Spinal cord (tissue), 10 donors: ENCODE measurements at places on chromosomes 12 and 14.
A peak's percentile ranks its signal among the peaks of the same experiment; 100 is the strongest.

DNA sequence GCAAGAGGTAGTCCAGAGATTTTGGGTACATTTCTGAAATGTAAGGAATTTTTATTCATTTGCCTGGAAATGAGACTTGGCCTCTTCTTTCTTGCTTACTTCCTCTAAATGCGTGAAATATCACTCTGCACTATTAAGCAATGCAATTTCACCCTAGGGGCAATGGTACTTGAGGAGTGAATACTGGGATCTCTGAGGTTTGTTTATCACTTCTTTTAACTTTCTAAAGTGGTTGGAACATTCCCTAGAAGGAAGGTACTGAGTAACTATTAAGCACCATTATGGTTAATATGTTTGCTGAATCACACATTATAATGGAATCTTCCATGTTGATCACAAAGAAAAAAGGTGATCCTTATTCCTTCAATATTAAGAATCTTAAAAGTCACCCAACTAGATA lies 120.9 kb upstream of the CAND1 start:
- no peak for DNase-seq

DNA sequence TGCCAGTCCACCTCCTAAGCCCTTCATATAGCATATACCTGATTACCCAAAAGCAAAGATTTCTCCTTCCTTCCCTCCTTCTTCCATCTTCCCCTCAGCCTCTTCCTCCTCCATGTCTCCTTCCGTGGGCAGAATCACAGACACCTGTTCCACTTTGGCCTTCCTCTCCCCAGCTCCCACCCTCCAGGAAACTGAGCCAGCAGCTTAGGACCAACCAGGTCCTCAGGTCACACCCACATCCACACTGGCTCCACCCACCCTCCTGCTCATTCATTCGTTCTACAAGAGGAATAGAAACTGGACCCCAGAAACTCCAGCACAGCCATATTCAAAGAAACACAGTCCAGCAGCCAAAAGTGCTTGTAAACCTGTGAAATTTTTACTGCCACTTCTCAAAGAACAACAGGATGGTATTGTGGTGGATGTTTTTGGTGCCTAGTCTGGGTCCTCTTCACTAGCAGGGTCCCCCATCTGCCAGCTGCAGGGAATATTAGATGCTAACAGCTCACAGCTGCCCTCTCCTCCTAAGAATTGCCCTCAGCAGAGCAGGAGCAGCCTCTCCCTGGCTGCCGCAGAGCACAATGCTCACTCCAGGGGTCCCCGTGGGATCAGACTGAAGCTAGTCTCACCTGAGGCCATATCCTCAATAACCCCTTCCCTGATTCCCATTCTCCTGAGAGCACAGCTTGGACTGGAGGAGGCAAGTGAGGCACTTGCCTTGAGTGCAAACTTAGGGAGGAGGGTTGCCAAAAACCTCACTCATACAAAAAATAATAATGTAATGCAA lies 18.4 kb downstream of the CMKLR1 start:
- DNase-seq = no peak

GRCh38 chr12:69442894-69443293 lies 27.3 kb upstream of the FRS2 start:
- no peak for DNase-seq

DNA sequence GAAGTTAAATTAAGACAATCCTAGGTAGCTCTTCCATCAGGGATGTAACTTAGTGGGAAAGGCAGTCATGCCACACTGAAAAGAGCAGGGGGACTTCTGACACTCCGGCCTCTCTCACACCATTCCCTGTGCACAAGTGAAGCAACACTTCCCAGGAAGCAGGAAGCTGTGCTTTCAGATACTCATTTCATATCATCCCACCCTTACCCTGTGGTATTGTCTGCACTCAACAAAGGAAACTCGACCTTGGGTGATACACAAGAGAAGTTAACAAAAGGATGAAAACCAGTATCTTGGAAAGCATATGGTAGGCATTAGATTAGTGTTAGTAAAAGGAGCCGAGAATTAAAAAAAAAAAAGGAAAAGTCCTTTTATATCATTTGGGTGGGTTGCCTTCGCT lies 61.3 kb upstream of the MDM1 start:
- no peak for DNase-seq

DNA sequence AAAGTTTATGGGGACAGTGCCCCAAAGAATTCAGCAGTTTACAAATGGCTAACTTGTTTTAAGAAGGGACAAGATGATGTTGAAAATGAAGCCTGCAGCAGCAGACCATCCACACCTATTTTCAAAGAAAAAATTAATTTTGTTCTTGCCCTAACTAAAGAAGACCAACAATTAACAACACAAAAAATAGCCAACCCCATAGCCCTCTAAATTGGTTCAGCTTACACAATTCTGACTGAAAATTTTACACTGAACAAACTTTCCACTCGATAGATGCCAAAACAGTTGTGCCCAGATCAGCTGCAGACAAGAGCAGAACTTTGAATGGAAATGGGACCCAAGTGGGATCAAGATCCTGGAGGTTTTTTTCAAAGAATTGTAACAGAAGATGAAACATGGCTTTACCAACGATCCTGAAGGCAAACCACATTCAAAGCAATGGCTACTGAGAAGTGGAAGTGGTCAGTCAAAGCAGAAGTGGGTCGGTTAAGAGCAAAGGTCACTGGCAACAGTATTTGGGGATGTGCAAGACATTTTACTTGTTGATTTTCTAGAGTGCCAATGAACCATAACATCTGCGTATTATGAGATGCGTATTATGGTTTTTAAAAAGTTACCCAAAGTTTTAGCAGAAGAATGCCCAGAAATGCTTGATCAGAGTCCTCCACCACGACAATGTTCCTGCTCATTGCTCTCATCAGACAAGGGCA lies 30.0 kb downstream of the SLC39A9 start:
- DNase-seq = no peak

GRCh38 chr12:108634341-108634751 lies 652 bp upstream of the SELPLG start:
- no peak for DNase-seq

DNA sequence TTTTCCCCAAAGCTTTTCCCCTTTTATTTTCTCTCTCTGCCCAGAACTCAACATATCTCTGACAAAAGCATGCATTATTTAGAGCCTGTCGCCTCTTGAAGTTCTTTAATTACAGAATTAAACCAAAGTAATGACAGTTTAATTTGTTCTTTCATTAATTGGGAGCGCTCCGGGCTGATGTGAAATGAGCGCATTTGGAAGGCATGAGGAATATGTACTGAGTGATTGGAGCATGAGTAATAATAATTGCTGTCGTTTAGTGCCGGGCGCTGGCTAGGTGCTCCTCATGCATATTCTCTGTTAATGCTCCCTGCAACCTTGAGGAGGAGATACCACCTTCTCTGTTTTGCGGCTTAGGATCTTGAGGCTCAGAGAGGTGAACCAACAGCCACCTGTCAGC lies 120.5 kb downstream of the SLC25A47 start:
- no peak for DNase-seq

GRCh38 chr12:13100605-13100881 lies 2.9 kb downstream of the GSG1 start:
- no peak for DNase-seq

DNA sequence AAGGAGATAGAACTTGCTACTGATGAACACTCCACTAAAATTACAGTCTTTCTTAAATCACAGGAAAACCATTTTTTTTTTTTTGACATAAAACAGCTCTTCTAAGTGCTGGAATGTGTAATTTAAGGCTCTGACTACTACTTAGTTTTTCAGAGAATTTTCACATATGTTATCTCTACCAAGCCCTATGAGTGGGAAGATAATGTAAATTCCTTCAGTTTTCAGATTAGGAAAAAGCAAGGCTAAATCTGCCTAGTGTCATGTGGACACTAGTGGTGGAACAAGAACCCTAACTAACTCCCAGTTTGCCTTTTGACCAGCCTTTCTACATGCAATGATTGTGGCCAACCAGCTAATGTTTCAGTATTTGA lies 37.3 kb upstream of the CSRP2 start:
- DNase-seq = no peak

- no peak for DNase-seq
These were observed 86.7 kb downstream of the TMEM260 start for GRCh38 chr14:56666294-56666693.

GRCh38 chr14:89221109-89221810 lies 195.8 kb downstream of the FOXN3 start:
- DNase-seq = no peak

DNA sequence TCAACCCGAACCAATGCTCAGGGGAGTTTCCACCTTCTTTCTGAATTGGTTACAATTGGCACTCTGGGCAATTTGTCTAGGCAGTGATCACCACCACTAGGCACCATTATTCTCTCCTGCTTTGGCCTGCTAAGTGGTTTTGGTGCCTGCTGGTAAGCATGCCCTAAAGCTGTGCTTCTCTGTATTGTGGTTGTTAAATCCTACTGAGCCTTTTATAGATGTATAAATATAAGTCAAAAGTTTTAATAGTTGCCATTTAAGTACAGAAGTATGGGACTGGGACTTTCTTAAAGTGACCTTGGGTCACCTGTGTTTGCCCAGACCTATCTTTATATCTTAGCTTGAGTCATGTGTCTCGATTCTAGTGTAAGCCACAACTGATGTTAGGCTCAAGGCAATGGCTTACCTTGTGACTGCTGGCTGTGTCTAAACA lies 475.9 kb downstream of the SLC16A7 start:
- no peak for DNase-seq

GRCh38 chr14:74938531-74939495 lies 15.8 kb upstream of the RPS6KL1 start:
- DNase-seq = no peak

DNA sequence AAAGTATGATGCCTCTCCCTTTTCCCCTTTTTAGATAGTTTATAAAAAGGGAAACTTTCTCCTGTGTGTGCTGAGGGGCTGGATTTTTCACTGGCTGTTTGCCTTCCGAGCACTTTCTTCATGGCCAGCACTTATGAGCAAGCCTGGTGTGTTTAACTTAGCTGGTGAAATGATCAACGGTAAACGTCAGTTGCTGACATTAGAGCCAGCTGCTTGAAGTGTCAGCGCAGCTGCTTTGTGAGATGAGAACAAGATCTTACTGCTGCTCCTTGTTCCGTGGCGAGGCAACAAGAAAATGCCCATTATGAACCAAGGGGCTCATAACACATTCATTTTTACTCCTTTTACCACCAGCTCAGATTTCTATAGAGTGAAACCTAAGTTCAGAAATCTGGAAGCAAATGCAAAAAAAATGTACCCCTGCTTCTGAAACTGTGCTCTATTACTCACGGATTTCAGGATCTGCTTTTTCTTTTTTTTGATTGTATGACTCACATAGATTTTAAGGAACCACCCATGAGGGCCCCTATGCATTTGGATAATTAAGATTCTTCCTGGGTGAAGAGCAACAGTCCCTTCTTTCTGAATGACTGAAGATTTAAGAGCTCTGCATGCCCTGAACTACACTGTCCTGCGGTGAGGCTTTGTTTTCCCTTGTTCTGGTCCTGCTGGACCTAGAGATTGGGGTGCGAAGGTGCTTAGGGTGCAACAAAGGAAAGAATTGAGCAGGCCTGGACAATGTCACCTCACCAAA lies 74.3 kb upstream of the CPM start:
- peak; percentile 83 for DNase-seq

DNA sequence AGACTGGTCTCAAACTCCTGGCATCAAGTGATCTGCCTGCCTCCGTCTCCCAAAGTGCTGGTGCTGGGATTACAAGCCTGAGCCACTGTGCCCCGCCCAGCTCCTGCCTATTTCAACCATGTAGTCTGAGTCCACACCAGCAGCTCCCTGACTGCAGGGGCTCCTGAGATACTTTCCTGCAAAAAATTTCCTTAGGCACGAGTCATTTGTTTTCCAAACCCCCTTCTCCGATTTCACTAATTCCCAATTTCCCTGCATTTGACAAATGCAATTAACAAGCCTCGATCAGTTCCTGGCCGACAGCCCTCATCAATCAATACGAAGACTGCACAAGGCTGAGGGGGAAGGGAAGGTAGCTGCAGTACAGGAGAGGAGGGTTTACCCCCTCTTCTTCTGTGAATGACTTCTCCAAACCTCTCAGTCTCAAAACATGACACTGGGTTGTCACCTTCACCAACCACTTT lies 10.1 kb downstream of the PSMB5 start:
- no peak for DNase-seq

DNA sequence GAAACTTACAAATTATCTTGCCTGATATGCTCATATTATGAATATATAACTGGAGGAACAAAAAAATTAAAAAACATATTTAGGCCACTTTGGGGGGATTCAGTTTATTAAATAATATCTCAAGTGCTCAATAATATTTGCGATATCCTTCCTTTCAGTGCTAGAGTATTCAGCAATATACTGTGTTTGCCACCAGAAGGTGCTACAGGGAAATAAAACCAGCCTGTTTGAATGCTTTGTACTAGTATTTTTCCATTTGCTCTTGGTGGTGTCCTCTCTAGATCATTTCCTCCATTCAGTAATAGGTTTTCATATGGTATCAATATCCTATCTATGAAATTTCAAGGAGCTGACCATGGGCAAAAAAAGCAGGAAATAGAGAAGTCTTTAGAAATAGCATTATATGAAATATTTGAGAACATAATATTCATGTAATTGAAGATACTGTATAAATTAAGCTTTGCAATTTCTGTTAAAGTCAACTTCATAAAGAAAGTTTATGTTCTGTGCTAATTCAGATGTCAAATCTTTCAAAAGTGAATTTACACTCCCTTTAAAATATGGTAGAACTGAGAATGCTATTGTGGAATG lies 106.2 kb upstream of the NAV3 start:
- DNase-seq = no peak

GRCh38 chr12:124653169-124653931 lies 85.9 kb upstream of the NCOR2 start:
- no peak for DNase-seq

DNA sequence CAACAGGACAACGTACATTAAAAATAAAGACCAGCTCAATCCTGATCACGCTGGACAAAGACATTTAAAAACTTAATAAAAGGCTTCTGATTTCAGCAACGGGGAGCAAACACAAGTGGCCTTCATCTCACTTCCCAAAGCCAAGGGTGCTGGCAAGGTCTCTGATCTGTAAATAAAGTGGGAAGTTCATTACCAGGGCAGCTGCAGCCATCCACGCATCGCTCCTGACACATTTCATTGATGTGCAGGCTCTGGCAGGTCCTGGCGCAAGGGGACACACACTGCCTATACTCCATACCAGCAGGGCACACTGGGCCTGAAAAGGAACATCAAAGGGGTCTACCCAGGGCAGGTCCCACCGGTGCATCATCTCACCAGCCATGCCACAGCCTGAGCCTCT lies 51.0 kb downstream of the VWF start:
- DNase-seq = no peak
